ENCODE measurements at places on chromosomes 12 and 14. TPM values are rescaled to one million over a fixed set of nuclear protein-coding genes. Genes with fewer than 3 reads are reported as not detected.

DNA sequence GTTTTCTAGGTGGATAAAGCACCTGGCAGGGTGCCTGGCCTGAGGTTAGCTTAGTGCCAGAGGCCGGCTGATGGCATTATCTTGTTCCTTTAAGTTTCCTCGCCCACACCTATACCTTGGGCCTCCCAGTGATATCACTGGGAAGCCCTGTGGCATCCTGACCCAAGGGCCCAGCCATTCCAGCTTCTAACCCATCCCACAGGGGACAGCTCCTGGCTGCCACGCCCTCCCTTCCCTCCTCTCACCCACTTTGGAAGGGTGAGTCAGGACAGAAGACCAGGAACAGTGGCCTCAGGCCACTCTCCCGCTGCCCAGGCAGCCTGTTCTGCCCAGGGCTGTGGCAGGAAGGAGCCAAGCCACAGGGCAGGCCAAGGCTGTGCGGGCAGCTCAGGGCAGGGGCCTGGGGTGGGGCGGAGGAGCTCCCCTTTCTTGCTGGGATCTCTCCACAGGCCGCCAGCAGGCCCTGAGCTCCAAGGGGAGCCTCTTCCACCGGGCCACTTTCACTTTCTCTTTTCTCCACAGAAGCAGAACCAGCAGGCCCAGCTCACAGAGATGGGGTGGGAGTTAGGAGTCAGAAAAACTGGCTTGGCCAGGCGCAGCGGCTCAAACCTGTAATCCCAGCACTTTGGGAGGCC lies 75.1 kb downstream of the IRF2BPL start:
- no peaks in the 10 kb centered on the region for H3K36me3 ChIP-seq
- H3K4me1 ChIP-seq = peaks cover 56% of the 10 kb centered on the region
- no peaks in the 10 kb centered on the region for H3K27me3 ChIP-seq
- H3K4me3 ChIP-seq = no peak overlapping the region
- peak overlapping the region; percentile 98 for H3K27ac ChIP-seq
- peak; percentile 71 for DNase-seq

- no peak overlapping the region for H3K4me3 ChIP-seq
- no peaks in the 10 kb centered on the region for H3K27me3 ChIP-seq
- H3K27ac ChIP-seq = no peak overlapping the region
- no peak for DNase-seq
Measured at GRCh38 chr12:28610401-28611114, 420.3 kb downstream of the CCDC91 start.

BHLHE41 gene
- total RNA-seq = not detected

KRT3 gene
- total RNA-seq = not detected
